Eye (tissue), 1 donor: ENCODE measurements at places on chromosomes 6 and 20.

GRCh38 chr6:154962753-154963152 lies 32.4 kb upstream of the TIAM2 start:
- no peak for DNase-seq

GRCh38 chr6:7183707-7184106 lies 75.9 kb downstream of the RREB1 start:
- DNase-seq, result no peak

DNA sequence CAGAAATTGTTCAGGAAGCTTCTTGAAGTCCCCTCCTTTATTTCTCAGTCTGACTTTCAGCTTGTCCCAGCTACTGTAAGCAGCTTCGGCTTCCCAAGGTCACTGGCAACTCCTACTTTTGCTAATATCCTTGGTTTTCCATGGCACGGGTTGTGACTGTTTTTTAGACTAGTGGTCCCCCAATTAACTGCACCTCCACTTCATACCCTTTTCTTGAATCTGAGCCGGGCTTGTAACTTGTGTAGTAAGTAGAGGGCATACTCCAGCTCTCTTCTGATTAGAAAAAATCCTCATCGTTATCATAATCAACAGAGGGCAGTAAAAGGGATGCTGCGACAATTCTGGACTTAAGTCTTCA lies 162.3 kb upstream of the TNFAIP3 start:
- DNase-seq, result no peak

DNA sequence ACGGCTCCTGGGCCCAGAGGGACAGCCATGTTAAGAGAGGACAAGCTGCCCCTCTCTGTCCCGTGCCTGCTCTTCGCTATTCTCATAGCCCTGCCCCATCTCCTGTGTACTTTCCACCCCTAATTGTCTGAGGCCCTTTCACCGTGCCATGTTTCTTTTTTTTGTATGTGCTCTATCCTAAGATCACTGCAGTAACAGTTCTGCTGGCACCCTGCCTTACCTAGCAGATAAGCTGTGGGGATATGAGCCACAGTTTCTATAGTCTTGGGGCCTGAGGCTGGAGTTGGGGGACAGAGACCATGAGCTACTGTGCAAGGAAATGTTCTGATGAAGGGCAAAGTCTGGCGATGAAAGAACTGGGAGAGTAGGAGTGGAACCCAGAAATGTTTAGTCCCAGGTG lies 269.5 kb upstream of the CITED2 start:
- no peak for DNase-seq

DNA sequence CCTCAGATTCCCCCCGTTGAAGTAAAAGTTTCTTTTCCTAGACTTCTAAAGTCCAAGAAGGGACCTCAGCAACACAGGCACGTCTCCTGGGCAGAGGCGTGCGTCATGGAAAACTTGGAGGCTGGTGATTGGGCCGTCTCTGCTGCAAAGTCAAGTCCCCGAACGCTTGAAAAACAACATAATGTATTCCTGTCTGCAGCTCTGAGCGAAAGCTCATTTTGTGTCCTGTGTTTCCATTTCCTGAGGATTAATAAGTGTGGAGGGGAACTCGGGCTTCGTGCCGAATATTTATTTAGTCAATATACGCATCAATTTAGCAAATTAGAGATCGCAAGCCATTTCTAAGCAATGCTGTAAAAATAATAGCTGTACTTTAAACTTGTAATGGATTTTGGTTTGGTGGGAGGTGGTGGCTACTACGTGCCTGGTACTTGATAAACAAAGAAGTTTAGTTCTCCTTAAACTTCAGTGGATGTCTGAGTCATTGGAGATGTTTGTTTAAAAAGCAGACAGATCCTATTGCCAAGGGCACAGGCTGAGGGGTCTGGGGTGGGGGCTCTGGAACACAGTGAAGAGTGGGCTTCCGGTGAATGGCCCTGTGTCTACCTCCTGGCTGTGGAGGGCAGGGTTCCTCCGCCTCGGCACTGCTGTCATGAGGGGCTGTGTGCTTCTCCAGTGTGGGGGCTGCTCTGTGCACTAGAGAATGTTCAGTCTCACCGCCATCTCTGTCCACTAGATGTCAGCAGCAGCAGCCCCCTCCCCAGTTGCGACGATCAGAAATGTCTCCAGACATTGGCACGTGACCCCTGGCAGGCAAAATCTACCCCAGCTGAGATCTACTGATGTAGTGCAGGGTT lies 21.8 kb downstream of the PCK1 start:
- DNase-seq, result peak; percentile 76

DNA sequence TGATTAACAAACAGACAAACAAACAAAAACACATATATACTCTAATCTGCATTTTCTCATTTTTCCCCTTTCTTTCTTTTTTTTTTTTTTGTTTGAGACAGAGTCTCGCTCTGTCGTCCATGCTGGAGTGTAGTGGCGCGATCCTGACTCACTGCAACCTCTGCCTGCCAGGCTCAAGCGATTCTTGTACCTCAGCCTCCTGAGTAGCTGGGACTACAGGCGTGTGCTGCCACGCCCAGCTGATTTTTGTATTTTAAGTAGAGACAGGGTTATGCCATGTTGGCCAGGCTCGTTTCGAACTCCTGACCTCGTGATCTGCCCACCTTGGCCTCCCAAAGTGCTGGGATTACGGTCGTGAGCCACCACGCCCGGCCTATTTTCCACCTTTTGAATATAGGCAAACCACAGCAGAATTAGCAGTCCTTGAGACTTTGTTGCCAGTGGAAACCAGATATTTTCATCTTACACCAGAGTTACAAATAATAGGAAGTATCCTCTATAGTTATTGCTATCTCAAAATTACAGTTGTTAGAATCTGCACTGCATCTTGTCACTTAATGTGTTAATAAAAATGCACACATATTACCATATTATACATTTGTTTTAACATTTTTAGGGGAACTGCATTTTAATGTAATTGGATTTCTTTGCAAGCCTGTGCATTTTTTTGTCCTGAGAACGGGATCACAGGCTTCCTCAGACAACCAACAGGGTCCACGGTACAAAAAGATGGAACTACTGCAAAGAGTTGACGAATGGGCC lies 208.2 kb upstream of the ZNF217 start:
- no peak for DNase-seq

DNA sequence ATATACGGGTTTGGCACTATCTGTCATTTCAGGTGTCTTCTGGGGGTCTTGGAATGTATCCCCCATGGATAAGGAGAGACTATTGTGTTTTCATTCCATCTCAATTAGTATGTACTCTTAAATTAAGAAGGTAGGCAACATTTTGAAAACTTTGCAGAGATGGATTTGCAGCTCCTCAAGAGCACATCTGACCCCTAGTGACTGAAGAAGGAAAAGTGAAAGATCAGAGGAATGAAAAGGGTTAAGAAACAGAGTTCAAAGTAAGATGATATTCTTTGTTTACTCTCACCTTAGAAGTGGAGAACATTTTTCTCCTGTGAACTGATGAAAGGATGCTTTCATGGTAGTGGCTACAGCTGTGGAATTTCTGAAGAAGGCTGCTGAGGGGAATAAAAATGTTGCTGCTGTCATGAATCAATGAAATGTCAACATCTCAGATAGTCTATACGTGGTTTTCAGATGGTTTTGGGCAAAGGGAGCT lies 41.5 kb downstream of the SH3BGRL2 start:
- DNase-seq, result no peak

- no peak for DNase-seq
Observed at GRCh38 chr6:12291071-12291838, 1.1 kb downstream of the EDN1 start.

DNA sequence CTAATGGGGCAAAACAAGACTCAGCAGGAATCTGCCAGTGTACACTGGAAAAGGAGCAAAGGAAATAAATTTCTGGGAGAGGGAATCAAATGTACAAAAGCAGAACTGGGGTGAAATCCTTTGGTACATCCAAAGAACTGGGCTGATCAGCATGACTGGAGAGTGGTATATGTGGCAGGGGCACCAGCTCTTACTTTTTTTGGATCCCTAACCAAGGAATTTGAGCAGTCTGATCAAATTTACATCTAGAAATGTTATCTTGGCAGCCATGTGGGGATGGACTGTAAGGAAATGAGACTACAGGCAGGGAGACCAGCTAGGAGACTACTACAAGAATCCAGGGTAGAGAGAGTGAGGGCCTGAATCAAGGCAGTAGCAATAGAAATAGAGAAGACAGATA lies 1.2 kb upstream of the ZSCAN31 start:
- peak; percentile 61 for DNase-seq
